ENCODE measurements at places on chromosomes 16 and 17. TPM values are rescaled to one million over a fixed set of nuclear protein-coding genes. Genes with fewer than 3 reads are reported as not detected.

G6PC1 gene
- total RNA-seq, result not detected

TMEM106A gene
- total RNA-seq, result 3.6 TPM

HLF gene
- total RNA-seq, result 31.6 TPM

EME1 gene
- not detected for total RNA-seq

- no peak for DNase-seq
Measured at GRCh38 chr16:49181791-49182518, 99.7 kb downstream of the CBLN1 start.

GRCh38 chr17:8068736-8069586 is 18.6 kb downstream of the ALOX12B start:
- peak; percentile 67 for DNase-seq

- no peak for DNase-seq
Measured at GRCh38 chr16:66045626-66046025, 320.9 kb upstream of the CDH5 start.

GRCh38 chr17:68572138-68572842 is 28.9 kb downstream of the FAM20A start:
- DNase-seq, result no peak

DNA sequence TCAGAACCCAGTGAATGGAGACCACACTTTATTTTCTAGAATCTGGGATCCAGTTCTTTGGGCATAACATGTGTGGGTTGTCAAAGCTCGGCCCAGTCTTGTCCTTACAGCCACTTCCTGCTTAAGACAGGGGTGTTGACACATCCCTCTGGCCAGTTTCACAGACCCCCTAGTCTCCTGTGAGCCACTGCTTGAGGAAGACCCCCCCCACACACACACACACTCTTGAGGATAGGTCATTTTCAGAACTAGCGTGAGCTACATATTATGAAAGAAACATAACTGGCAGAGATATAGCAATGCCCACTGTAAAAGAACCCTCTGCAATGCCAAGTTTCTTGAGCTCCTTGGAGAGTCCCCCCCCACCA is 3.2 kb upstream of the PDK2 start:
- DNase-seq, result no peak

- no peak for DNase-seq
Measured at GRCh38 chr16:17850581-17851250, 380.0 kb upstream of the XYLT1 start.

- DNase-seq, result no peak
Measured at GRCh38 chr17:59830007-59830630, 62.6 kb downstream of the TUBD1 start.

GRCh38 chr17:58344791-58345157 is 7.2 kb downstream of the SUPT4H1 start:
- DNase-seq, result no peak

DNA sequence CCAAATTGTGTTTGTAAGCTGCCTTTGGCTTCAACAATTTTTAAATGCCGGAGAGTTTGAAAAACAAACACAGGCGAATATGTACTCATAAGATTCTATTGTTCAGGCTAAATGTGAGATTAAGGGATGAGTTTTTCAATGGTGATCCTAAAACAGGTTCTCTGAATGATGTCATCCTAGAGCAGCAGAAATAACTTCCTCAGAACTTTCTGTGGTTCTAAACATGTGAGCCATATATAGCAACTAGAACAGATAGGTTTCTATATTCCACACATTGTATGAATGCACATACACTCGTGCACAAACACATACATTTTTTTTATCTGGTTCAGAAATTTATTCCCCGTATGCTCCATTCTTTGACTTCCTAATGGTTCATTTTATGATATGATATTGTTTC is 1352.2 kb downstream of the CDH8 start:
- DNase-seq, result no peak

- no peak for DNase-seq
Measured at GRCh38 chr17:57685499-57686132, 59.5 kb downstream of the CCDC182 start.

DNA sequence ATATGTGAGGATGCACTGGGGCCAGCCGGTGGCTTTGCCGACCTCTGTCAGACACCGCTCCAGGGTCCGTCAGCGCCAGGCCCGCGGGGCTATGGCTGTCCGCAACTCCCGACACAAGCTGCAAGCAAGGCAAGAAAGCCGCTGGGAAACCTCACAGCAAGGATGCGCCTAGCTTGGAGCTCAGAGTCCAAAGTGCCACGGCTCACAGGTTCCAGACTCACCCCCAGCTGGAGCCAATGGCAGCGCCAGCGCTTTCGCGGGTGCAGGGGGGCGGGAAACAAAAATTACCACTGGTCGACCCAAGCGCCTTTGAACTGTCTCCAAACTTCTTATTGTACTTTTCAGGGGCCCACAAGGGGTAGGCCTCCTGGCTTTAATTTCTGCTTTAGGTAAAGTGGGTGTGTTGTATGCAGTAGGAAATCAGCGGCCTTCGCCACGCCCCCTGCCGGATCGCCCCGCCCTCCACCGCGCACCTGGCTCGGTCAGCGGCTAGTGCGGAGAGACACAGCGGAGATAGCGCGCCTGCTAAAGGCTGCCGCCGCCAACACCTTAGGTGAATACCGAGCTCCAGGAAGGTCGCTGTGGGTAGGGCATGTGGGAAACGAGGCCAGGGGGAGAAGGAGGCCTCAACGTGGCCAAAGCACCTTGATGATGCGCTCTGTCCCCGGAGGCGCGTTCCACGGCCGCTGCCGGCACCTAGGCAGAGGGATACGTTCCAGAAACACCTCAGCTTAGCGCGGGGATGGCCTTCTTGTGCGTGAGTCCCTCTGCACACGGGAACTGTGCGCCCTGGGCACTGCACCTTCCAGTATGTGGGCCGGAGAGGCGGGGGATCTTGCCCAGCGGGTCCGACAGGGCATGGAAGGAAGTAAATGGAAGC is 61.0 kb upstream of the RBL2 start:
- peak; percentile 61 for DNase-seq

DNA sequence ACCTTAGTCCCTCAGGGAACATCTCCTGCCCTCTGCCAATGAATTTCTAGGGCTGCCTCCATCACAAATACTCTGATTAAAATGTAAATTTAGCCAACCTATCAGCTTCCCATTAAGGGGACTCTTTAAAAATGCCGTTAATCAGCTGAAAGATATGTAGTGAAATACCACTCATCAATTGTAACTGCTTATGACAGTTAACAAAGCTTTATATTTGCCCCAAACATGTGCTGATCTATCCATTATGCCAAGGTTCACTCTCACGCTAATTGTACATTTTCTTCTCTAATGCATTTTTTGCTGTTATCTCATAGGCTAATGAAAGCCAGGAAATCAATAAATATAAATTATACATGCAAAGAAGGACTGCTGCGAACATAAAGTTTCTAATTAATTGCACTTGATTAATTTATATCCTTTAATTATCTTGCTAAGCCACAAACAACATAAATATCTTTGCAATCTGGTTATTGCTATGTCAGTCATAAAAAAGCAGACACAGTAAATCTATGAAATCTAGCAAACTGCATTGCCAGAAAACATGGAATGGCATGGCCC is 601.4 kb upstream of the SALL1 start:
- no peak for DNase-seq

GRCh38 chr17:14784997-14785696 is 480.0 kb downstream of the PMP22 start:
- DNase-seq, result no peak

Measured in Right ventricle myocardium superior (tissue), 1 donor.